ENCODE measurements at places on chromosomes 11 and 22. TPM values are rescaled to one million over a fixed set of nuclear protein-coding genes. Genes with fewer than 3 reads are reported as not detected.

Gene MS4A4E
- 1.8 TPM for polyA plus RNA-seq

DNA sequence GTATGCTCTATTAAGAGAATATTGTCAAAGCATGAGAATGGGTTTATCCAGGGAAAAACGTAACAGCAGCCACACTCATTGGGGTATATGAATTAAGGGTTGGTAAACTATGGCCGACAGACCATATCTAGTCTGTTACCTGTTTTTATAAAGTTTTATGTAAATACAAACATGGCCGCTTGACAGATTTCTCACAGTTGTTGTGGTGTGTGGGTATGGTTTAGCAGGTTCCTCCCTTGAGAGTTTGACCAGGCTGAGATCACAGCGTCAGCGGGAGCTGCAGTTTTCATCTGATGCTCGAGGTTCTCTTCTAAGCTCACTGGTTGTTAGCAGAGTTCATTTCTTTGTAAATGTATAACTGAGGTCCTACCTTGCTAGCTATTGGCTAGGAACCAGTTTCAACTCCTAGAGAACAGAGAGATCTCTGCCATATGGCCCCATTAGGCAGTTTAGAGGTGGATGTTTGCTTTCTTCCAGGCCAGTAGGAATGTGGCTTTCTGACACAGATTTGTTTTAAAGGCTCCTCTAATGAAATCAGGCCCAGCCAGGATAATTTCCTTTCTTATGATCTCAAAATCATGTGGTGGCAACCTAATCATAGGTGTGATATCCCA is 45.5 kb upstream of the GRIK4 start:
- DNase-seq = no peak

DNA sequence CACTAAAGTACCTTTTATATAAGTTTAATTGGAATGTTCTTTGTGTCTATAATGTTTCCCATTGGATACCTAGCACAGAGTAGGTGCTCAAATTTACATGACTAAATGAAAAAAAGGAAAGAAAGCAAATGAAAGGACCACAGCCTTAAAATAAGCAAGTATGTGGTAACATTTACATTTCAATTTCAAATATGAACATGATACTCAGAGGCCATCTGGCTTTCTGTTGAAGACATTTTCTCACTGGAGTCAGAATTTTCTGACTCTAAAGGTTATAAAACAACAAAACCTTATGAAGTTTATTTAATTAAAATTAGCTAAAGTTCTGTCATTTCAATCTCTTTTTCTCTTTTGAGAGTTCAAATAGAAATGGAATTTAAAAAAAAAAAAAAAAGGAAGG is 904 bp upstream of the ANGPTL5 start:
- no peak for DNase-seq

- DNase-seq = no peak
Measured at GRCh38 chr11:67056267-67057204, at the start of gene RHOD. RHOD (plus strand) TSS chr11:67056847; CDS start chr11:67056903, 56 bp downstream.

- no peak for DNase-seq
Measured at GRCh38 chr11:109597336-109597735, 175.3 kb downstream of the C11orf87 start.

DNA sequence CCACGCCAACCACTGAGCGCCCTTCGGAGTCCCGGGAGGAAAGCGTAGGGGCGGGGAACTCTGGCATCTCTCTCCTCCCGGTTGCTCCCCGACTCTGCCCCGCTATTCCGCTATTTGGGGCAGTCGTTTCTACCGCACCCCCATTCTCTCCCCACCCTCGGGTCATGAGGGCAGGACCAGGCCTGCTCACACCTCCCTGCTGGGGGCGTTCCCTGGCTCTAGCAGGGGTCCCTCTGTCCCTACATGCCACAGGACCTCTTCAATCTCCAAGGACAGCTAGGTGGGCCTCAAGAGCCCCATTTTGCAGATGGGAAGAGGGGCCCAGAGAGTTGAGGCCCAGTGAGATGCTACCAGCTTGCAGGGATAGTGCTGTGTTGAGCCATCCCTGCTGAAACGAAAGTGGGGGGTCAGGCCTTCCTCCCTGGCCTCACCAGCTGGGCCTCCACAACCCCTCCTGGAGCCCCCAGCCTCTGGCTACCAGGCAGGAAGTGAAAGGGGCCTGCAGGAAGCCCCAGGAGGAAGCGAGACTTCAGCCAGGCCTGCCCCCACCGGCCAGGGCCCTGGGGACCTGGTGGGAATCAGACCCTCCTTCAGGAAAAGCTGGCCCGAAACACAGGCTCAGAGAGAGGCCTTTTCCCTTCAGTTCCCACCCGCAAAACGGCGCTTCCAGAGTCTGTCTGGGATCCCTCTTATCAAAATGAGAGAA is 5.5 kb upstream of the SHISA8 start:
- no peak for DNase-seq
